ENCODE measurements at places on chromosomes 1 and 21.

DNA sequence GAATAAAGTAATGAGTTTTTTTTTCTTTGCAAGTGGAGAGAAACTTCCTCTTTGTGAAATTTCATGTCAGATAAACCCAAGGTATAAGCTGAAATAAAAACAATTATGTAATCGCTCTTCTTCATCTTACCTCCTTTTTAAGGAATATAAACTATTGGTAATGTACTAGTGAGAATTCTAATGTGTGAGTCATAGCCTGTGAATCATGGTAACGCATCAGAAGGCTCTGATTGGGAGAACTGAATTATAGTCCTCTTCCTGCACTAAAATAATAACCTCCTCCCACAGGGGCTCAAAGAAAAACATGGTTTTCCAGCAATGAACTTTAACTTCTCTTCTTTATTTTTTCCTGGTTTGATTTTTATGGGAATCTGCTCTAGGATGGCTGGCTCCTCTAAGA, 57.1 kb upstream of the COX20 start:
- no peak for DNase-seq

GRCh38 chr1:30801771-30802198, 44.2 kb upstream of the LAPTM5 start:
- peak; percentile 71 for DNase-seq

- DNase-seq, result no peak
Measured at GRCh38 chr1:156549831-156550230, 22.5 kb downstream of the IQGAP3 start.

DNA sequence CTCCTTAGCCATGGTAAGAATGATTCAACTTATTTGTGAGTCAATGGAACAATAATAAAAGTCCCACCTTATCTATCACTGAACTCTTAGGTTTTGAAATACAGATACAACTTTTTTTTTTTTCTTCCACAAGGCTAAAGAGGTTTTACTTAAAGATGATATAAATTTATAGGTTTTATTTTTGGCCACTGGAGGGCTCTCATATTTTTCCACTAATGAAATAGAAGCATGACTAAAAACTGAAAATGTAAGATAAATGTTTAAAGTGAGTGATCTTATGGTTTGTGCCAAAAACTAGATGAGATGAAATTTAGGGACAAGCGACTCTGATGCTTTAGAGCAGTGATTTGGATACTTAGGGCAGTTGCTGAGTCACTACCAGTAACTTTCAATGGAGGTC, 499.0 kb downstream of the NUF2 start:
- no peak for DNase-seq

DNA sequence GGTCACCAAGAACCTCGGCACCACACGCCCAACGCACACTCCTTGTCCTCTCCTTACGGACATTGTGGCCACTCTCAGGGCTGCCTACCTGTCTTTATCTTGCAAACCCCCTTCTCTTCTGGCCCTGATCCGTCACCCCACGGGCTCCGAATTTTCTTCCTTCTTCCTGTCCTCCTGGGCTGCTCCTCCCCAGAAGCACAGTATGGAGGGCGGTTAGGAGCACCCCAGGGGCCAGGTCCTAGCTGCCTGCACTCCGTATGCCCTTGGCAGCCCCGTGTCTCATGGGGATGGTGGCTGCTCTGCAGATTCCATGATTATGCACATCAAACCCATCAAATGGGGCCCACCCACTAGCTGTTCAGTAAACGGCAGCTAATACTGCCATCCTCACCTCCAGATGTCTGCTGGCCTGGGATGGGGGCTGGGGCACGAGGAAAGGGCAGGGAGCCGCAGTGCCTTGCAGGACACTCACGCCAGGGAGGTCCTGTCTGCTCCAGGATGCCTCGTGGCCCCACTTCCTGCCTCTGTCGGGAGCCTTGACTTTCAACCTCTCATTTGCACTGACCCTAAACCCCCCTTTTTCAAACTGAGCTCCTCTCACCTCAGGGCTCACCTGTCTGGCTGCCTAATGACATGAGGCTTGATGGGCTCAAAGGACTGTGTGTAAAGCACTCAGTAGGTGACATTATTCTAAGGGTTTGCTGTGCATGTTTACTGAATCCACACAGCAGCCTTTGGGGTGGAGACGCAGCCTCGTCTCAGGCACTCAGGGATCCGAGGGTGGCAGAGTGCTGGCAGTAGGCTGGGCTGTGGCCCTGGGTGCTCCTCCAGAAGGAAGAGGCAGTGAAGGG, 4.4 kb downstream of the TTC34 start:
- peak; percentile 48 for DNase-seq

- no peak for DNase-seq
Measured at GRCh38 chr1:67496329-67496728, 66.1 kb upstream of the SERBP1 start.

- DNase-seq, result no peak
Measured at GRCh38 chr21:25385911-25386474, 221.3 kb downstream of the MRPL39 start.

- no peak for DNase-seq
Measured at GRCh38 chr1:18569811-18570545, 60.7 kb upstream of the PAX7 start.

- DNase-seq, result no peak
Measured at GRCh38 chr1:89780721-89781120, 40.1 kb upstream of the LRRC8D start.

- DNase-seq, result no peak
Measured at GRCh38 chr1:69320757-69321211, 246.9 kb upstream of the LRRC7 start.

GRCh38 chr1:5239911-5240310, 585.5 kb downstream of the AJAP1 start:
- DNase-seq, result no peak
